Adrenal gland (tissue), 19 donors: ENCODE measurements at places on chromosomes 6 and 20. TPM values are rescaled to one million over a fixed set of nuclear protein-coding genes. Genes with fewer than 3 reads are reported as not detected.

The GABRR2 gene
- total RNA-seq, result 0.80 TPM

The PHF10 gene
- 96.2 TPM for total RNA-seq

The KCNK17 gene
- not detected for total RNA-seq

- H3K27ac ChIP-seq, result no peak overlapping the region
- H3K36me3 ChIP-seq, result no peaks in the 10 kb centered on the region
- DNase-seq, result no peak
- H3K27me3 ChIP-seq, result peaks cover 43% of the 10 kb centered on the region
Measured at GRCh38 chr6:34150766-34151165, 4.9 kb upstream of the GRM4 start.

- no peak for DNase-seq
- no peaks in the 10 kb centered on the region for H3K27me3 ChIP-seq
- H3K27ac ChIP-seq, result peak overlapping the region; percentile 7
- H3K4me3 ChIP-seq, result no peak overlapping the region
- H3K36me3 ChIP-seq, result no peaks in the 10 kb centered on the region
Measured at GRCh38 chr20:47346172-47346571, 10.3 kb downstream of the ZMYND8 start.

GRCh38 chr6:5141046-5141445 is 55.9 kb downstream of the PPP1R3G start:
- H3K27me3 ChIP-seq, result no peaks in the 10 kb centered on the region
- no peaks in the 10 kb centered on the region for H3K4me1 ChIP-seq
- H3K36me3 ChIP-seq, result no peaks in the 10 kb centered on the region

- H3K4me1 ChIP-seq, result peaks cover 10% of the 10 kb centered on the region
- no peaks in the 10 kb centered on the region for H3K27me3 ChIP-seq
- no peaks in the 10 kb centered on the region for H3K36me3 ChIP-seq
- DNase-seq, result no peak
Measured at GRCh38 chr6:15410752-15411151, 164.9 kb downstream of the JARID2 start.

DNA sequence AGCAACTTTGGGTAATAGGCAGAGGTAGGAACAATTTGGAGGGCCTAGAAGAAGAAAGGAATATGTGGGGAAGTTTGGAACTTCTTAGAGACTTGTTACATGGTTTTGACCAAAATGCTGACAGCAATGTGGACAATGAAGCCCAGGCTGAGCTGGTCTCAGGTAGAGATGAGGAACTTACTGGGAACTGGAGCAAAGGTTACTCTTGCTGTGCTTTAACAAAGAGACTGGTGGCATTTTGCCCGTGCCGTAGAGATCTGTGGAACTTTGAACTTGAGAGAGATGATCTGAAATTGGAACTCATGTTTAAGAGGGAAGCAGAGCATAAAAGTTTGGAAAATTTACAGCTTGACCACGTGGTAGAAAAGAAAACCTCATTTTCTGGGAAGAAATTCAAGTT is 28.3 kb upstream of the TMEM200A start:
- H3K4me1 ChIP-seq, result no peaks in the 10 kb centered on the region
- DNase-seq, result no peak
- no peak overlapping the region for H3K4me3 ChIP-seq
- no peaks in the 10 kb centered on the region for H3K36me3 ChIP-seq
- H3K27ac ChIP-seq, result no peak overlapping the region
- H3K27me3 ChIP-seq, result no peaks in the 10 kb centered on the region

- H3K27me3 ChIP-seq, result peaks cover 72% of the 10 kb centered on the region
- H3K4me3 ChIP-seq, result no peak overlapping the region
- H3K27ac ChIP-seq, result no peak overlapping the region
Measured at GRCh38 chr6:10381830-10382208, 33.1 kb downstream of the TFAP2A start.
